ENCODE measurements at places on chromosomes 5 and 9.

- DNase-seq, result no peak
Observed at GRCh38 chr9:127550282-127550681, 61.8 kb upstream of the STXBP1 start.

- DNase-seq, result peak; percentile 35
Observed at GRCh38 chr9:6780690-6781089, 22.9 kb downstream of the KDM4C start.

DNA sequence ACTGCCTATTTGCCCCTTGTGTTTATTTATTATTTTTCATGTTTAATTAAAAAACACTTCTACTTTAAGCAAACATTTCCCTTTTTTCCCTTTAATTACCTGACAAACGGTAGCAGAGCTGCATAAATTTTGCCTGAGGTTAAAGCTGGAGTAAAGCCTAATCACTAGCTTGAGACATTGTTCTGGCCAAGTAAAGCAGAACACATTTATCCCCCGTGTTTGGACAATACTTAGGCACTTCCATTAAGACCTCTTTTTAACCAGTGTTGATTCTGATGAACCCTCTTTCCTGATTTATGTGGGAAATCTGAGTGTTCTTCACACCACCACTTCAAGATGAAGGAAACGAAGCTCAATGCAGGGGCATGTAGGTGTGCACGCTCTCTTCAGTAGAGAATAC is 54.5 kb downstream of the BNC2 start:
- DNase-seq, result no peak

DNA sequence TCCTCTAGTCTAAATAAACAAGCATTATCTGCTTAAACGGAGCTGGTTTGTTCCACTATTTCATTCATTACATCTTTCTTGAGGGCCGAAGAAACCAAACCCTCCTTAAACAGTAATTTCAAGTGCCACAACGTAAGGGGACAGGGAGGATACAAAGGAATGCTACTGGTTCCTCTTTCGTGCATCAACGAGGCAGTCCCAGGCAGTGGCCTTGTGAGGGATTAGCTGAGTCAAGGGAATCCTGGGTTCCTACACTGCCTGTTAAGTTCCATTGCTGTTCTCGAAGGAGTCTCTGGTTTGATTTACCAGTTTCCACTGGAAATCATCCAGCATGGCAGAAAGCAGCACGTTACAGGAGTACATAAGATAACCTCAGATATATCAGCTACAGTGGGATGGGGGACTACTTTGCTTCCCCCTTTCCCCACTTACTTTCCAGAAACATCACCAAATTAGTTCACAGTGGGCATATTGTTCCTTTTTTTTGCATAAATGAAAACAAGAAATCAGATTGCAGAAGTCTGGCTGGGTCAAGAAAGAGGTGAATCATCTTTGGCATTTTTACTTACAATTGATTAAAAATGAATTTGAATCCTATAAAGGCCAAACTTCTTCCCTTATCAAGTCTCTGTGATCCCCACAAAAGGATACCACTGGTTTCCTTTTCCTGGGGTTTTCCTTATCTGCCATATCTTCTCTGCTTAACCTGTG is 2.5 kb upstream of the RANBP3L start:
- DNase-seq, result no peak

DNA sequence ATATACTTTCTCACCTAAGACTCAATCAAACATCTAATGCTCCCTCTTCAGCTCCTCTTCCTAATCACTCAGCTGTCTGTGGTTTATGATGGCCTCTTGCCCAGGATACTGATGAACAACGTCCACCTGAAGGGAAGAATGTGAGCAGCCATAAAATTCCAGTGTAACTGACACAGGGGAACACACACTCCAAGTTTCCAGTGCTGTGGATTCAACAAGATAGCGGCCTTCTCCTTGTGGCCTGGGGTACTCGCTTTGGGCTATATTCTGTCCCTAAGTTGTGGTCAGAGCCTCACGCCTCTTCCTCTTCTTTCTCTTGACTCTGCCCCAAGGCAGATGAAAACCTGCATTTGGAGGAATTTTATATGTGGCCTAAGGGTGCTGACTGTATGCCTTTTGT is 11.7 kb downstream of the B4GALT1 start:
- DNase-seq, result peak; percentile 43

- DNase-seq, result peak; percentile 9
Observed at GRCh38 chr9:114319147-114319546, 3.8 kb upstream of the ORM1 start.

GRCh38 chr9:23608456-23608855 is 217.6 kb downstream of the ELAVL2 start:
- DNase-seq, result no peak

- DNase-seq, result no peak
Observed at GRCh38 chr9:135077497-135078200, 9.8 kb upstream of the OLFM1 start.

- DNase-seq, result no peak
Observed at GRCh38 chr9:110880189-110880588, 158.1 kb downstream of the LPAR1 start.

GRCh38 chr5:165227515-165227914 is 1722.1 kb downstream of the MAT2B start:
- DNase-seq, result no peak

DNA sequence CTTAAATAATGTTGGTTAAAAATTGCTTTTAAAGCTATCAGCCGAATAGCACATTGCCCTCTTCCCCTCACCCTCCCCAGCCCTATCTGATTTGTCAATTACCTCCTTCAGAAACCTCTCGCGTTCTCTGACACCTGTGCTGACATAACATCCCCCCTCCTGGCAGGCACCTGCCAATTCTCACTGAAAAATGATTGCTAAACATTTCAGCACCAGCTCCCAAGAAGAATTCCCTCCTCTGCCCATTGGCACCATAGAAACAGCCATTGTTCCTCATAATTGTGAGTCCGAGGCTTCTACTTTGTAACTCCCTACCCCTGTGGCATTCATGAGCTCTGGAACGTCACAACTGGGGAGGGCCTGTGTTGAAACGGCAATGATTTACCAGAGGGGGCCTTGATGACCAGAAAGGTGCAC is 20.2 kb downstream of the CDH6 start:
- DNase-seq, result no peak

- DNase-seq, result no peak
Observed at GRCh38 chr5:126482591-126482990, 59.4 kb downstream of the GRAMD2B start.

DNA sequence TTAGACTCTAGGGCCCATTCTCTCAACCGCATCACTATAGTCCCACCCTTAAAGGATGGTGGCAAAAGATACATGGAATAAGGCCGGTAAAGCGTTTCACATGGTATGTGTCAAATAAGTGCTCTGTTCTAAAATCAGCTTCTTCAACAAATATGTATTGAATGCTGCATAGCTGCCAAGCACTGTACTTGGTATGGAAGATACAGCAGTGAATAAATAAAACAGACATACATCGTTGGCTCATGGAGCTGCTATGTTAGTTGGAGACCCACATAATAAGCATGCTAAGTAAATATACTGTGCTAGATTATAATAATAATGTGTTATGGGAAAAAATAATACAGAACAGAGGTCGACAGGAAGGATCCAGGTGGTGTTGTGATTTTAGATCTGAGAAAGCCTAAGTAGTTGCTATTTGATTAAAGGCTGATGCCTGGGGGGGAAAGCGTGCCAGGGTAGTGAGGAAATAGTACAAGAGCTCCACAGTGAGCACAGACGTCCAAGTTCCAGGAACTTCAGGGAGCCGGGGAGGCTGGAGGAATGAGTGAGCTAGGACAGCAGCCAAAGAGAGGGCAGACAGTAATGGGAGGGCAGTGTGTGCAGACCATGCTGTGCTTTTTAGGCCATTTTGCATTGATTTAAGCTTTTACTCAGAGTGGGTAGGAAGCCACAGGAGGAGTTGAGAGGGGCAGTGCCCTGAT is 93.7 kb downstream of the JAKMIP2 start:
- no peak for DNase-seq

DNA sequence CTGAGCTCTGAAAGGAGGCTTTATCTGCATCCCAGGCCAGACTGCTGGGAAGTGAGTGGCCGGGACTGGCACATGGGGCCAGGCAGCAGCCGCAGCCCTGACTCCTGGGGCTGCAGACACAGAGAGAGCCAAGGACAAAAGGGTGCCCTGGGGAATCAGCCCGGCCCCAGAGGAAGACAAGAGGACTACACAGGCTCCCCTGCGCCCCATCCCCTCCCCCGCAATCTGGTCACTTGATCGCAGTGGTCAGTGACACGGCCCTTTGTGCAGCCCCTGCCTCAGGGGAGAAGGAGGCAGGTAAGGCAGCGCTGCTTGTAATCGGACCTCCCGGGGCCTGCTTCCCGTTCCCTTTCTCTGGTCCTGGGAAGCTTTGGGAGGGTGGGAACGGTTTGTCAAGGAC is 55.5 kb upstream of the FUBP3 start:
- no peak for DNase-seq

DNA sequence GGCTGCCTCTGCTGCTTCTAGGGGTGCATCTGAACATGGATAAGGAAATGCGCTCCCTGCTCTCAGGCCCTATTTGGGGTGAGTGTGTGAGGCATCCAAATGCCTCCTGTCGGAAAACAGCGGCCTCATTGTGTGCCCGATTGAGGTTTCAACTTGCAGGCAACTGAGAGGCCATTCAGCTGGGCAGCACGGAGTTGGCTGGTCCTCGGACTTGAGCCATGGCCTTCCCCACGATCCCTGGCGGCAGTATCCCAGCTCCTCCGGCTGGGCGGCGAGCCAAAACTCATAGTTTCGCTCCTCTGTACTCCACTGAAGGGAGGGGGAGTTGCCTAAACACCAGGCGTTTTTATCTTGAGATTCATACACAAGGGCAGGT is 597.3 kb upstream of the SGCD start:
- no peak for DNase-seq

DNA sequence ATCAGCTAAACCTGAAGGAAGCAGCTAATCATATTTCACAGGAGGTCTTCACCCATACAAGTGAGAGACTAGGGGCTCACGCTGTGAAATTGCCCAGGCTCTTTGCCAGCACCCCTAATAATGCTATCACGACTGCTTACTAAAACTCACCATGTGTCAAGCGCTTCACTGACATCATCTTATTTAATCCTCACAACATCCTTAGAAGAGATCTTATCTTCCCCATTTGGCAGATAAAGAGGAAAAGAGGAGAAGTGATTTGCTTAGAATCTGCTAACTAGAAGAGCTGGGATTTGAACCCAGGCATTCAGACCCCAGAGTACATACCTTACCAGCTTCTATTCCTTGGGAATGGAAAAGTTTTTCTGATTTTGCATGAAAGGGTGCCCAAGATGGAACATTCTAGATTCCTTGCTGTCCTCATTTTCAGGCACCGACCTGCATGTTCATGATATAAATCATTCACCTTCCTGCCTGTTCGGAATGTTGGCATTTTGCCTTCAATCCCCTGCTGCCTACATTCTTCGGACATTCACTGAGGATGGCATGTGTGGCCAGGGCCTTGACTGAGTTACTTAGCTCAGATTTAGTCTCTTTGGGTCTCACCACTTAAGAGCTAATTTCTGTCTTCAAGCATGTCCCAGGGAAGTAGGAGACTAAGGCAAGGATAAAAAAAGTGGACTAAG is 88.1 kb downstream of the SH3TC2 start:
- no peak for DNase-seq

GRCh38 chr5:2291146-2291840 is 408.6 kb upstream of the IRX4 start:
- no peak for DNase-seq

DNA sequence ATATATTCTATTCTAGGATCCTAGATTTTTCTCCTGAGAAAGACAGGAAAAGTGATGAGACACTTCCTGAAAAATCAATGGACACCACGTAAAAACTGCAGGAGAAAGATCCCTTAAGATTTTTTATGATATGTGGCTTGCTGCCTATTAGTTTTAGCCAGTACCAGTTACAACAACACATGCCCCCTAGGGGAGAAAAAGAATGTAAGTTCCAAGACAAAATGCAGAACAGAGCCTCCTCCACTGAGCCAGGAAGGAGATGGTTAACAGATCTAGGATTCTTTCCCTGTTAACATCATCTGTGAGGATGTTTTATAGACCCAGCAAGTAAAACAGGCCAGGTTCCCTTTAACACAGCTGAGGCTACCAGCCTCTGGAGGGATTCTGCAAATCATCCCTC is 574.7 kb downstream of the TLE4 start:
- no peak for DNase-seq

- no peak for DNase-seq
Observed at GRCh38 chr9:89440951-89441654, 56.8 kb downstream of the SEMA4D start.

DNA sequence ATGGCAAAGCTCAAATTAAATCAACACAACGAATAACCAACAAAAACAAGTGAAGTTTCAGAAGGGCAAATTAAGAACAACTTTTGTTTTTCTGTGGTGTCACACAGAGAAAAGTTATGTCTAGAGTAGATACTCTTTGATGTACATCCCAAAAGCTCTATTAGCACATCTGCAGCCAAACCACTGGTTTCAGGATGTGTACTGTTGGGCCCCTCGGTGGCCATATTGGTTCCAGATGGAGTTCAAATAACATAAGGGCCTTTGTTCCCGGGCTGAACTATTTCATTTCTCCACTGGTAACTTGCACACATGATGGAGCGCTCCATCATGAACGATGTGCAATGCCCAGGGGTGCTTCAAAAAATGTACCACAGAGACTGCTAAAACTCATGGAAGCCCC is 126.1 kb downstream of the SEMA5A start:
- DNase-seq, result no peak

DNA sequence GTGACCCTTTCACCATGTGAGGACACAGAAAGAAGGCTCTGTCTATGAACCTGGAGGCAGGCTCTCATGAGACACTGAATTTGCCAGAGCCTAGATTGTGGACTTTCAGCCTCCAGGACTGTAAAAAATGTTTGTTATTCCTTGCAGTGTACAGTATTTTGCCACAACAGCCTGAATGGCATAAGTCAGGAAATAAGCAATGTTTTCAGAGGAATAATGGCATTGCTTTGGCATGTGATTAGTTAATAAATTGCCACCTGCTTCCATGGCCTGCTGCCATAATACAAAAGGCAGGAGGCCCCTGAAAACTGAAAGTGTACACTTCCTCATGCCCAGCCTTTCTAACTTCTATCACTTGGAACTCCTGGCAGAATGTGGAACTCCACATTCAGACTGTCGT is 408.1 kb downstream of the GADD45G start:
- no peak for DNase-seq

- DNase-seq, result no peak
Observed at GRCh38 chr9:76605321-76605900, 146.4 kb downstream of the GCNT1 start.

Measured in activated CD8-positive, alpha-beta memory T cell treated with anti-CD3 and anti-CD28 coated beads for 24 hours (primary cell).